ENCODE measurements at places on chromosomes 2 and 18.

DNA sequence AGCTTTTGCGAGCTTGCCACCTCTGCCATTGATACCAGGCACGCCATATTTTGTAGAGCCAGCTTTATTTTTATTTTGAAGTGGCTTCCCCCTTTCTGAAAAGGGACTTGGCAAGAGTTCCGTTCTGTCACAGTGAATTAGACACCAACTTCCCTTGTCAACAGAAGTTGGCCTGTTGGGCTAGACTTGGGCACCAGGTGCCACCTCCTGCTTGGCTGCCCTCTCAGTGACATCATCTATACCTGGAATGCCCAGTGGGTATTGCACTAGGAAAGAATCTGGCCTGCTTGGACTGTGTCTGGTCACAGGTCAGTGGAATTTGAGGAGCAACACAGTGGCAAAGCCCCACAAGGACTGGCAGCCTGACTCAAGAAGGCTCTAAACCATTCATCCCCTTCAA, 101.0 kb downstream of the BCL2L11 start:
- DNase-seq: peak; percentile 58

DNA sequence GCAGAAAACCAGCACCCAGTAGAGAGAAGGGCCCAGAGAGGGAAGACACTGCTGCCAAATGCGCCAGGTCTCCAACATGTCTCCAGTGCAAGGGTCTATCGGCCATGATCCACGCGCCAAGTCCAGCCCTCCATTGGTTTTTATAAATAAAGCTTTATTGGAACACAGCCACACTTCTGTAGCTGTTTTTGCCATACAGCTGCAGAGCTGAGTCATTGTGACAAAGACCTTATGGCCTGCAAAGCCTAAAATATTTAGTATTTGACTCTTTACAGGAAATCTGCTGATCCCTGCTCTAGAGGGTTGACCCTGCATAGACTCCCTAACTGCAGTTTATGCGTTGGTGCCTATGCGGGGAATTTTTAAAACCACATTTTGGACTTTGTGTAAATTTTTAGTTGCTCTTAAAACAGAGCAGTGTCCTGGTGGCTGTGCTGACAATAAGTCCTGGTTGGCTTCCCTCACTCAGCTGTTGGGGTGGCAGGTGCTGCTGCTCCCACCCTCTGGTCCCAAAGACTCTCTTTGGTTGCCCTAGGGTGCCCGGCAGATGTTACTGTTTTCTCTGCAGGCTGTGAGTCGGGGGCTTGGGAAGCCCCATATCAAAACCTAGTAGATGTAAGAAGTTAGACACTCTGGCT, 154.9 kb downstream of the CTIF start:
- no peak for DNase-seq

DNA sequence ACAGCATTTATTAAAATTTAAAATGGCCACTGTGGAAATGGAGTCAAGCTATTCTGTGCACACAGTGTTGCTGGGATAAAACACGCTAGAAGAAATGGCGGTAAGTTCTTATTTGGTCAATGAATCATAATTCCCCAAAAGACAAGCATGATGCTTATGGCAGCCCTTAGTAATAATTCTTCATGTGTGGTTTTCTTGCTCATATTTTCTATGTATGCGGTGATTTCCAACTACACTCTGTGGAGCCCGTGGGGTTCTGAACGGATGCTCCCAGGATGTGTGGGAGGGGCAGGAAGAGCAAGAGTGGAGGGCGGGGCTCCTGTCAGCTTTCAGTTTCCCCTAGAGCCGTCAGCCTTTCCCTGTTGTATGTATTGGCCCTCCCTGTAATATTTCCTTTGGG, 91.7 kb upstream of the RMDN2 start:
- no peak for DNase-seq

GRCh38 chr2:82690757-82691411, 1768.2 kb downstream of the SUCLG1 start:
- no peak for DNase-seq

DNA sequence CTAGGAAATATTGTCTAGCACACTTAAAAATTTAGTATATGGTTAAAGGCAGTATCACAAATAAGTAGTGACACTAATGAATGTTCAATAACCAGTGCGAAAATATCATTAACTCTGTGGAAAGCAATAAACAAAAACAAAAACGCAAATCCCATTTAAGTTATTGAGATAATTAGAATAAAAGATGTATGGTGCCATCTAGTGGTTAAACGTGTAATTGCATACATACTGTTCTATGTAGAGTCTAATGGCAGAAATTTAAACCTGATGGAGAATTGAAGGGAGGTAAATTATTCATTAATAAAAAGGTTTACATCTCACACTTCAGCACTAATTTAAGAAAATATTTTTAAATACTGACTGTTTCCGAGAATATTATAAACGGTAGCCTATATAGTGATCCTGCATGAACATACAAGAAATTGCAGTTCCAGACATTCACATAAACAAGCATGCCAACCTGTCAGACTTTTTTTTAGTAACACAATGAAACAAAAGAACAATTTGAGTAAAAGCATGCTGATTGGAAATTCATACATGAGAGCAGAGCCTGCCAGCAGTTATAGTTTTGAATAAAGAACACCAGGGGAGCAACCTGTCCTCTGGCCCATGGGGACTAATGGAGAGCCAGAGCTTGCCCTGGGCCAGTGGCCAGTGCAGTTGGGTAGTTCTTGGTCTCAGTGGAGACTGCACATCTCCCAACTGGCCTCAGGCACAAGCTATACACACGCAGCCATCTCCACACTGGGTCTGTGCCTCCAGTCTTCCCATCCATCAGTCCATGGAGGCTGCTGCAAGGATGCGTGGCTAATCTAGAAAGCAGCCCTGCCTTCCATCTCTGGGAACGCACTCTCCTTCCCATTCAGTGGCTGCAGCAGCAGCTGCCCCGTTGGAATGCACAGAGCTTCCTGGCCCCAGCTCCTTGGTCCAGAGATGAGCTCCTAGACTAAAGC, 28.0 kb downstream of the GCG start:
- peak; percentile 70 for DNase-seq

GRCh38 chr2:167100506-167100905, 212.2 kb downstream of the XIRP2 start:
- no peak for DNase-seq

GRCh38 chr2:233358335-233358734, 4.0 kb downstream of the DGKD start:
- no peak for DNase-seq

All from B cell (primary cell).